NCI-H1930 (cell line): ENCODE measurements at places on chromosomes 7 and 10.

GRCh38 chr10:22992621-22993020, 64.8 kb downstream of the ARMC3 start:
- DNase-seq = no peak

DNA sequence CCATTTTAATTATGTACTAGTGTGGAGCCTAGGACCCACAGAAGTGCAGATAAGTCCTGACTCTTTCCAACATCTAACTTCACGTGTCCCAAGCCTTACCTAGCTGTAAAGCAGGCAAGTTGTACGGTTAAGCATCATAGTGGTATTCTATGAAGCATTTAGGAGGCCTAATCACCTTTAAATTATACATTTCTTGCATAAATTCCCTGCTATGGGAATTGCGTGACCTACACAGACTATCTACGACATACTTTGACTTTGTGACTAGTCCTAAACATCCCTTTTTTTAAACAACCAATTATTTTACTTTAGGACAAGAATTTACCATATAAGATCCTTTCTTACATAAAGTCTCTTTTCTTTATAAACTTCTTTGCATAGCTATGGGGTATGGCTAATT, 37.7 kb upstream of the LRGUK start:
- no peak for DNase-seq

GRCh38 chr10:3782451-3783315, 2.3 kb downstream of the KLF6 start:
- DNase-seq = no peak

- no peak for DNase-seq
Measured at GRCh38 chr7:151438864-151439601, 908 bp downstream of the CRYGN start.

- DNase-seq = no peak
Measured at GRCh38 chr7:110944966-110945644, 145.8 kb upstream of the LRRN3 start.

- no peak for DNase-seq
Measured at GRCh38 chr7:81298951-81299666, 380.3 kb upstream of the SEMA3C start.

GRCh38 chr10:110842326-110842904, 29.3 kb upstream of the PDCD4 start:
- no peak for DNase-seq

- no peak for DNase-seq
Measured at GRCh38 chr7:84042110-84042539, 152.5 kb downstream of the SEMA3A start.

GRCh38 chr7:33217595-33217994, 88.2 kb downstream of the BBS9 start:
- DNase-seq = no peak

DNA sequence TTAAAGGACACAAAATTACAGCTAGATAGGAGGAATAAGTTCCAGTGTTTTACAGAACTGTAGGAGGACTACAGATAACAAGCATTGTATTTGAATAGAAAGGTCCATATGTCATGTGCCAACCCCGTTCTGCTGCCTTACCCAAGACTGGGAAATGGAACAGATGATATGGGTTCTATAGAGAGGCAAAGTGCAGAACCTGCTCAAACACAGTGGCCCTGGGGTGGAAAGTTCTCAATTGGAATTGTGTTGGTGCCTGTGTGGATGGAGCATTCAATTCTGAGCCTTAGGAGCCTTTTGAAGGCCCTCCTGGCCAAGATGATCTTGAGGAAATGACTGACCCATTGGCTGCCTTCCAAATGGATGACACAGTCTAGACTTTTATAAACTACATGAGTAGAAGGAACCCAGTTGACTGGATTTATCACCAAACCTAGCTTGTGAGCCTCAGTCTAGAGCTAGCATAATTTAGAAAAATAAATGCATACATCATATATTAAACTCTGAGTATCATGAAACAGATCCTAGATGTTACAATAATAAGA, 4.1 kb upstream of the PRSS1 start:
- no peak for DNase-seq

DNA sequence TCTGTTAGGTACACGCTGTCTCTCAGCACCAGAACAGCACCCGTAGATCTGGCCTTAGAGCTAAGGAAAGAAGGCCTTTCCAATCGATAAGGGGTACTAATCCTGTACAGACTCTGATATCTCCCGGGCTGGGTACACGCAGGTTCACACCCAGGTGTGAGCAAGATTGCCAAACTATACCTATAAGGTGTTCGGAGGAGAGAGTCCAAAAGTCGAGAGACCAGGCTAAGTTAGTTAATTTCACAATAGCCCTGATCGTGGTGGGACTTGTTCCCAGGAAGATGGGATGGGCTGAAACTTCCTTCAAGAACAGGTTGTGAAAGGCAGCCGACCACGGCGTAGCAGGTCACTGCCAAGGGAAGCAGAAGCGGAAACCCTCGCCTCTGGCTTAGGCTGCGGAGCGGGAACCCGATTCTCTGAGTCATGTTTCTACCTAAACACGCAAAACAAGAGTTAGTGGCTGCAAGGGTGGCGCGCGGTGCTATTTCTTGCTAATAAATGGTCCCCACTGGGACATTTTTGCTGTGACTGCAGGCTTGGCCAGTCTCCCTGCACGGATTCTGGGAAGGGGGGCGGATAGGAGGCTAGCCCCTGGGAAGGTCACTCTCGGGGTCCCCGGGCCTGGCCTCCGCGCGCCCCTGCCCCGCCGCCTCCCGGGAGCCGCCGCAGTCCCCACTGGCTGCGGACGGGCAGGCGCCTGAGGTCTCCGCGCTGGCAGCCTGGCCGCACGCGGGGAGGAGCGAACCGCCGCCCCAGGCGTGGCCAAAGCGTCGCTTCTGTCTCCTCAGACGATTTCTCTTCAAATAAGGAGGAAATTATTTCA, 75.4 kb upstream of the PDSS1 start:
- DNase-seq = no peak

GRCh38 chr7:13457790-13458189, 531.7 kb downstream of the ETV1 start:
- DNase-seq = no peak

DNA sequence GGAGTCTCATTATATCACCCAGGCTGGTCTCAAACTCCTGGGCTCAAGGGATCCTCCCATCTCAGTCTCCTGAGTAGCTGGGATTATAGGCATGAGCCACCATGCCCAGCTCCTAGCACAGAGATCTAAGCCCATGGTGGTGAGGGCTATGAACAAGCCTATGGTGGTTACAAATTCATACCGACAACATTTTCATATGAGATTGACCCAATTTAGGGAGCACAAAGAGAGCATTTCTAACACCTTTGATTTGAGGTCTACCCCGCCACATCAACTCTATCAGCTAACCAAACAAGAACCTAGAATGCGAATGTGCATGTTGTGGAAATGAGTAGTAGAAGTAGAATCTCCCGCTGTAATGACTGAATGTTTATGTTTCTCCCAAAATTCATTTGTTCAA, 14.2 kb upstream of the PRF1 start:
- no peak for DNase-seq

GRCh38 chr7:7966141-7966734, 2.4 kb upstream of the GLCCI1 start:
- no peak for DNase-seq

GRCh38 chr10:24816868-24817396, 93.2 kb upstream of the ARHGAP21 start:
- no peak for DNase-seq

DNA sequence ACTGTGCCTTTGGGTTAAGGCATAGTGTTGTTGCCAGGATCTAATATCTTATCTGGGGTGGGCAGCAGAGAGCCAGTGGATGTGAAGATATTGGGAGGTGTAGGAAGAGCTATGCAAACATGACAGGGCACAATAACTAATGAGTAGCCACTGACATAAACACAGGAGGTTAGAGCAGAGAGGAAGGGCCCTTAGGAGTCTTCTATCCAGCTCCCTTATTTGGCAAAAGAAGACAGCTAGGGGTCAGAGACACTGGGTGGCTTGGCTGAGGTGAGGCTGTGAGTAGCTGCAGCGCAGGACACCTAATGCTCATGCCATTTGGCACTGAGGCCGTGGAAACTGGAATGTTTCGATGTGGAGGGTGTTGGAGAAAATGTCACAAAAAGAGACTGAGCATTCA, 176.3 kb upstream of the TCF7L2 start:
- DNase-seq = no peak

DNA sequence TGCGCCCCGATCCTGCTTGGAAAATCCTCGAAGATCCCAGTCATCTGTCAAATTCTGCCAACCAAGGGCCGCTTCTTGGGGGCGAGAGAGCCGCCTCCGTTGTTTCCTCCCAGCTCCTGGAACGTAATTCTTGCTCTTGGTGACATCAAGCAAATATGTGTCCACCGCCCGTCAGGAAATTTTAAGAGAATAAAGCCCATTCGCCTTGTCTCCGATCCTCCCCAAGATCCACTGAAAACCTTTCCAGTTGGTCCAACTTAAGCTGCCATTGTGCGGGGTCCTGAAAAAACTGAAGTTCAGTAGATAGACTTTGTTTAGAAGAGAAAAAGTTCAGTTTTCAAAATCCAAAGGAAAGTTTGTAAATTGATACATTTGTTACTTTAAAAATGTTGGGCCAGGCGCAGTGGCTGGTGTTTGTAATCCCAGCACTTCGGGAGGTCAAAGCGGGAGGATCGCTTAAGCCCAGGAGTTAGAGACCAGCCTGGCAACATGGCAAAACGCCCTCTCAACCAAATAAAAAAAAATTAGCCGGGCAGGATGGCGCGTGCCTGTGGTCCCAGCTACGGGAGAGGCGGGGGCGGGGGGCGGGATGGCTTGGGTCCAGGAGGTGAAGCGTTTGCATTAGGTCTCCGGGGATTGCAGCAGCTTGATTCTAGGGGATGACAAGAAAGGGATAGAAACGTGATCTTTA, 1.0 kb upstream of the ZNF800 start:
- no peak for DNase-seq

- no peak for DNase-seq
Measured at GRCh38 chr10:36761121-36761520, 364.3 kb upstream of the ANKRD30A start.

DNA sequence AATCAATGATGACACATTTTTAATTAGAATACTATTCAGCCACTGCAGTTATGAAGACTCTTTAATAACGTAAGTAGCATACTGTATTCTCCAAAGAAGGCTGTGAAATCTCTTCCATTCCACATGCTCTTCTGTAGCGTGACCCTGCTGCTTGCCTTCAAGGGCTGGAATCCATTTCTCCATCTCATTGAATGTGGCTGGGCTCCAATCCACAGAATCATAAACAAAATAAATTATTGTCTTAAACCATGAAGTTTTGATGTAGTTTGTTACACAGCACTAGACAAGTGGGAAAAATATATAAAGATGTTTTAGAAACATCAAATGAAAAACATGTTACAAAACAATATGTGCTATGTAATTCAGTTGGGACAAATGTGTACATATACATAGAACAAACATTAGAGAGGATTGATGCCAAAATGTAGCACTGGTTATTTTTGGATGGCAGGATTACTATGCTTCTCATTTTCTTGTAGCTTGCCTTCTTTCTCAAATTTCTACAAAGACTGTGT, 410.8 kb upstream of the PODXL start:
- DNase-seq = no peak

DNA sequence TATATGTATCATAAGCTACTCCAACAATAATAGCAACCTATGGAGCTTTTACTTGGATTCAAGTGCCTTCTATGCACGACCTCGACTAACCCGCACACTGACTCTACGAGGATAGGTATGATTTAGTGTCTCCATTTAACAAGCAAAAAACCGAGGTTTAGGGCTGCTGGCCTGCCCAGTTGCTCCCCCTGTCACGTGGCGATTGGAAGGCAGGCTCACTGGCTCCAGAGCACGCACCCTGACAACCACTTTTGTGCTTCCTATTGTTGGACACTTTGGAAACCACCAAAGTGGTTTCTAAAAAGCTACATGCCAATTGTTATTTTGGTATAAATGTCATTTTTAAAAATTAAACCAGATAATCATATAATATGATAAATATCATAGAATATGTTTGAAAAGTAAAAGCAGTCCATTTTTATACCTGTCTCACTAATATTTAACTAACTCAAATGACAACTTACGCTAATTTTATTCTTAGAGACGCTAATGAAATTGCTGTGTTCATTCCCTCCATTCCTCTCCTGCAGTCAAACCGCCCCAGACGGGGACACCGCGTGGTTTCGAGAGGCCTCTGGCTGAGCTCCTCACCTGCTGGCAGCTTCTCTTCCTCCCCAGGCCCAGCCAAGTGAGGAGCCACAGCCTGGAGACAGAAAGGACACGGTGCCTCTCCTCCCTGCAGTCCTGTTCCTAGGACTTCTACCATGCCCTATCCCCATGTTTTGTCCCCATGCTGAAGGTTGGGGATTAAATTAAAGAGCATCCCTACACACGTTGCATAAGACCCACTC, 22.2 kb upstream of the RHEB start:
- DNase-seq = no peak

GRCh38 chr7:151076863-151077704, 3.5 kb downstream of the FASTK start:
- DNase-seq = no peak

DNA sequence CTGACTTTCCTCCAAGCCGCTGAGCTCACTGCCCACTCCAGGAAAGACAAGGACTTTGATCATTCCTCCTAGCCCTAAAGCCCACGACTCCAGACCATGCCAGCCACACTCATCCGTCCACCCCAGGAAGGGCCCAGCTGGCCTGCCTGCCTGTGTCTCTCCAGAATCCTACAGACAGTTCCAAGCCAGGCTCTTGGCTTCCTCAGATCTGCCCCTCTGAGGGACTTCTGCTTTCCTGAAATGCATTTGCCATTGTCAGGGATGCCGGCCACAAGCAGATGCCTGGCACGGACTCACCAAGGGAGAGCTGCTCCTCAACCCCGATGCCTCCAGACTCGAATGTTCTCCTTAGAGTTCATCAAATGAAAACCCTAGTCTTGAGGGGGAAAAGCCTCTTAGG, 155.8 kb downstream of the OAT start:
- DNase-seq = no peak

- no peak for DNase-seq
Measured at GRCh38 chr7:132169730-132170129, 406.5 kb downstream of the PLXNA4 start.

GRCh38 chr10:122461367-122461728, at the start of gene HTRA1:
Gene HTRA1 (plus strand): TSS chr10:122461553. CDS start chr10:122461653, 100 bp downstream.
- DNase-seq = peak; percentile 13

DNA sequence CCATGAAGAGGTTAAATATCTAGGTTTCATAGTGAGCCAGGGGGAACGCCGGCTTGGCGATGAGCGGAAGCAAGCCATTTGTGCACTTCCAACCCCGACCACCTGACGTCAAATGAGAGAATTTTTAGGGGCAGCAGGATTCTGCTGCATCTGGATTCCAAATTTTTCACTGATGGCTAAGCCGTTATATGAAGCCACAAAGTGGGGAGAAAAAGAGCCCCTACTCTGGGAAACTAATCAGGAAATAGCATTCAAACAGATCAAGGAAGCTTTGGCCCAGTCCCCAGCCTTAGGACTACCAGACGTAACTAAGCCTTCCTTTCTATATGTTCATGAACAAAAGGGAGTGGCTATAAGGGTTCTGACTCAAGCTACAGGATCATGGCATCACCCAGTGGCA, 12.9 kb upstream of the ADCK2 start:
- DNase-seq = no peak

GRCh38 chr10:116260599-116260998, 12.4 kb downstream of the GFRA1 start:
- no peak for DNase-seq

- DNase-seq = no peak
Measured at GRCh38 chr7:75924889-75925288, 9.9 kb downstream of the POR start.

GRCh38 chr7:106986450-106986977, 58.0 kb upstream of the PRKAR2B start:
- no peak for DNase-seq

GRCh38 chr7:28558236-28558635, 145.9 kb downstream of the CREB5 start:
- no peak for DNase-seq

- no peak for DNase-seq
Measured at GRCh38 chr7:101819913-101820522, 2.6 kb downstream of the CUX1 start.
